ENCODE measurements at places on chromosomes 6 and 20.

- no peak for DNase-seq
These were observed 90.4 kb downstream of the SLC2A10 start for GRCh38 chr20:46799781-46800408.

DNA sequence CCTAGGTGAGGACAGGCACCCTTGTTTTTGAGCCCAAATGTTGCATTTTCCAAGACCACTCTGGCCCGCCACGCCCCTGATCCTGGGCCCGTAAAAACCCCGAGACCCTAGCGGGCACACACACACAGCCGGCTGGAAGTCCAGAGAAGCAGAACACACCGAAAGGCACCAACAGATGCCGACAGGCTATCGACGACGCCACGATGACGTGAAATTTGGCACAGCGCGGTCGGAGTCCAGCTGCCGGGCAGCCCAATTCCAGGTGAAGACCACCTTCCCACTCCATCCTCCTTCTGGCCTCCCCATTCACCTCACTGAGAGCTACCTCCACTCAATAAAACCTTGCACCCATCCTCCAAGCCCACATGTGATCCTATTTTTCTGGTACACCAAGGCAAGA, 34.0 kb upstream of the PNPLA1 start:
- DNase-seq: no peak

DNA sequence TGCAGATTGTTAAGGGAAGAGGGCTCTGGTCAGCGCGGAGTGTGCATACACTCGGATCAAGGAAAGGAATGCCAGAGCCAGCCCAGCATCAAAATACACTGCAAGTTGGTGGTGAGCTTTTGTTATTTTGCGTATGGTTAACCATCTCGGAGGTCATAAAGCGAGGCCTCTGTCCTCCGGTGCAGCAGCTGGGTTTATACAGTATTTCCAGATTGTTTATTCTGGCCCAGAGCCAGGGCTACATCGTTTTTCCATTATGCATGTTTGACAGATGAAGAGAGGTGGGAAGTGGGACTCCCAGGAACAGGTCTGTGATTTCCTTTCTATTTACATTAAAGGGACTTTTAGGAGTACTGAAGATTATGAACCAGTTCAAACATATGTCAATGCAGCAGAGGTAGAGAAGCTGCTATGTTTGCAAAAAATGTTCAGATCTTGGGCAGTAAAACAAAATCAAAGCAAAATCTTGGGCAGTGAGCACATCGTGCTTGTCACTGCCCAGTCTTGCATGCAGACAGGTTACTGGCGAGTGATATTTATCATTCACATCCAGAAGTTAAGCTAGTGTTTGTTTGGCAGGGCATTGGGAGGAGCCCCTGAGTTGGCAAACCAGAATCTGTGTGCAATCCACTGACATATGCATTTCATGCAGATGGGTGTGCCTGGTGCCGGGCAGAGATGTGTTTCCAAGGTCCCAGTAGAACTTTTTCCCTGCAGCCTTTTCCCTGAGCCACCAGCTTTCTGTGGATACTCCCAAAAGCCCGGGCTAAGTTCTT, 256.3 kb upstream of the TAB2 start:
- DNase-seq: peak; percentile 45

GRCh38 chr20:45112754-45113153, 2.2 kb downstream of the WFDC5 start:
- DNase-seq: no peak

GRCh38 chr20:41001497-41001896, 27.1 kb upstream of the TOP1 start:
- no peak for DNase-seq

DNA sequence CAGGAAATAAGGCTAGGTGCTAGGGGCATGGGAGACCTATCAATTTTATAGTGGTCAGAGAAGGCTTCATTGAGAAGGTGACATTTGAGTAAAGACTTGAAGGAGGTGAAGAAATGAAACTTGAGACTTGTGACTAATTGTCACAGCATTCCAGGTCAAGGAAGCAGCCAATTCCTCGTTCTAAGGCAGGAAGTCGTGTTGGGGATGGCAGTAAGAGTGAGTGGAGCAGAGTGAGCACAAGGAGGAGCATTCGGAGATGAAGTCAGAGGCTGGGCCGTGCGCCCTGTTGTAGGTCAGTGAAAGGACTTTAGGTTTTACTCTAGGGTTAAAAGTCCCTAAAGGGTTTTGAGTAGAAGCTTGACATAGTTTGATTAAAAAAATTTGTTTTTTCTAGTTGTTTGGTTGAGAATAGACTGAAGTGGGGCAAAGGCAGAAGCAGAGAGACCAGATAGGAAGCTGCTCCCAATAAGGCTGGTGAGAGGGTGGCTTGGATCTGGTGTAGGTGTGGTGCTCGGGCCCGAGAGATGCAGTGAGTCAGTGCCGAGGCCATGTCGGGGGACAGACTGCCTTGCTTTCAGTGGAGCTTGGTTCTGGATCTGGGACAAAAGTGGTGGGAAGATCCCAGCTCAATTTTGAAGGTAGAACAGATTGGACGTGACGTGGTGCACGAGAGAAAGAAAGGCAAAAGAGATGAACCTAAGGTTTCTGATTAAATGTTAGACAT, 2.6 kb upstream of the RSPH3 start:
- no peak for DNase-seq

GRCh38 chr6:33995309-33996119, 150.4 kb downstream of the GRM4 start:
- no peak for DNase-seq

DNA sequence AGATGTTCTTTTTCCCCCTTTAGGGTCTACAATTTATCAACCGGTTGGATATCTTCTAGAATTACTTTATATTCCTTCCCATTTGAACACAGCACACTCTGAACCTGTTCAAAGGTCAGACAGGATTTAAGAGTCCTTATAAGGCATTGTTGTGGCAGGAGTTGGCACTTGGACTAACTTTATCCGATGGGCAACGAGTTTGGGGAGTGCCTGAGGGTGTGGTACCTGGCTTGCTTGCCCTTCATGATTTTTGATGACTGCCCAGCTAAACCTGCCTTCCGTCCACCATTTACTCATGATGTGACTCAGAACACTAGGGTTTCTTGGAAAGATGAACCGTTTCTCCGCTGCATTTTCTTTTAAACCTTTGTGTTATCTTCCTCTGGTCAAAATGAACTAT, 285.2 kb downstream of the FOXC1 start:
- DNase-seq: no peak

- DNase-seq: no peak
These were observed 119.0 kb downstream of the ISM1 start for GRCh38 chr20:13340088-13340487.

DNA sequence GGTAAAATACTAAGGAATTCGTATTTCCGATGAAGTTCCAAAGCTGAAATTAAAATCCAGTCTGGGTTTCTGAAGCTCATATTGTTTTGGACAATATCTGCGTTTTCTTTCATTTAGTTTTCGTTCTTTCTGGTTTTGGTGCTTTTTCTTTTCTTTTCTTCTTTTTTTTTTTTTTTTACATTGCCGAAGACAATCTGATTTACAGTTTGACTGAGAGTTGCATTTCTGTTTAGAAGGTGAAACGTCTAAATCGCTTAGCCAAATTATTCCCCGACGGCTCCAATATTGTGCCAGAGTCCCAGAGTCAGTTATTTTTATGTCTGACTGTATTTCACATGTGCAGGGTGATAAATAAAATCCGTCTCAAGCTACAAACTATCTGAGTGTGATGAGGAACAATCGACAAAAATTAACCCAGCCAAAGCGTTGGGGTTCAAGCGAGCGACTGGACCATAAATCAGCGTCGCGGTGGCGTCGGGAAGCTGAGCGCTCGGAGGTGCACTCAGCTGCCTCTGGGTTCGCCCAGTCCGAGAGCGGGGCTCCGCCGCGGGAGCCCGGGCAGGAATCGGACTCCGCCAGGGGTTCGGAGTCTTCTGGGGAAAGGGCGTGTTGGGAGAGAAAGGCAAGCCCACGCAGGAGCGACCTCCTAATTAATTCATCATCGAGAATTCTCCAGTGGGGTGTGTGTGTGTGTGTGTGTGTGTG, 8.2 kb upstream of the TBX18 start:
- no peak for DNase-seq

DNA sequence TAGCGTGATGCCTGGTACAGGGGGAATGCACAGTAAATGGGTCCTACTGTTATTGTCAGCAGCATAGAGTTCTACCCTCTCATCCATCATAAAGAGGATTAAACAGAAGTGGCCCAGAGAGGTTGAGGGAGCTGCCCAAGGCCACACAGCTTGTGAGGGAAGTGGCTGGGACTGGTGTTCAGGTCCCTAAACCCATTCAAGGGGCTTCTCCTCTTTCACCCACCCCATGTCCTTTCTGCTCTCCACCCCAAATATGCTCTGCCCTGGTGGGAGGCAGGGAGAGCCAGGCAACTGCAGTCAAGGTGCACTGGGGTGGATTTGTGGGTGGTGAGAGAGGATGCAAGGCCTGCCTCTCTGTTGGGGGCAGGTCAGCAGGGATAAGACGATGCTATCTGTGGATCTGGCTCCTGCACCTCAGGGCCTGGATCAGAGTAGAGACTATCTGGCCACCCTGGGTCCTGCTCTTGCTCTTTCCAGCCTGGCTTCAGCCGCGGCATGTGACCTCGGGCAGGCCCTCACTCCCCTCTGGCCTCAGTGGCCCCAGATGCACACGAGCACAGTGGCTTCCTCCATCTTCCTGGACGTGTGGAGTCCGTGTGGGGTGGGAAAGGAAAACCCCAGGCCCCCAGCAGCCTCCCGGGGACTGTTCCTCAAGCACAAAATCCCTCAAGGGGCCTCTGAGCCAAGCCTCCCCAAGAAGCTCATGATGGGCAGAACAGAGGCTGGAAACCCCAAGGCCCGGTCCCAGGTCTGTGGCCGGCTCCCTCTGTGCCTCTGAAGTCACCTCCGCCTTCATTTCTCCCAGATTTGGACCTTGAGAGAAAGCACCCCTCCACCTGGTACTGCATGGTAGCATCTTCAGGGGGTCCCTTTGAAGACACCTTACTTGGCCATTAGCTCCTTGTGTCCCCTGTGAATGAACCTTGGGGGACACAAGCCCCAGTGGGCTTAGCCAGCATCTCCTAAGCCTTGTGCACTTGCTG, 3.4 kb upstream of the BPIFB6 start:
- DNase-seq: no peak

GRCh38 chr6:41634657-41635056, 3.6 kb upstream of the MDFI start:
- DNase-seq: no peak

DNA sequence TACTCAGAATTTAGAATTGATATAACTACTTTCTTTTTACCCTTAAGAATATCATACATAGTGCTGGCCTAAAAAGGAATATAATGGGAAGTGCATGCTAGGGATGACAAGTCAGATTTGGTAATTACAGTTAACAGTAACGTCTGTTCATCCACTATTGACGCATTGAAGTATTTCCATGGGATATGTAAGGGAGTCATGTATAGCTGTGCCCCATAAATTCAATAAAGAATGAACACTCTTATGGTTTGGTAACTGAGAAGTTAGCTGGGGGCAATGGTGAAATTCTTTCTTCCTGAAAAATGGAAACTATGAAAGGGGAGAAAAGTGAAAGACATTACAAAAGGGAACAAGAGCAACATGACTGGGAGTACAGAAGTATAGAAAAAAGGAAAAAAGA, 2.6 kb upstream of the COL19A1 start:
- DNase-seq: no peak

- DNase-seq: no peak
These were observed 195.5 kb downstream of the JARID2 start for GRCh38 chr6:15441215-15441868.

DNA sequence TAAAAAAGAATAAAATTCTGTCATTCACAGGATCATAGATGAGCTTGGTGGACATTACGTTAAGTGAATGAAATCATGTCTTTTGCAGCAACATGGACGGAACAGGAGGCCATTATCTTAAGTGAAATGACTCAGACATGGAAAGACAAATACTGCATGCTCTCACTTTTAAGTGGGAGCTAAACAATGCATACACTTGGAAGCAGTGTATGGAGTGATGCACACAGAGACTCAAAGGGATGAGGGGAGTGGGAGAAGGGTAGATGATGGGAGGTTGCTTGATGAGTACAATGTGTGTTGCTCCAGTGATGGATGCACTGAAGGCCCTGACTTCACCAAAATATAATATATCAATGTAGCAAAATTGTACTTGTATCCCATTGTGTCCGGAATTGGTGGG, 293.4 kb downstream of the CD109 start:
- no peak for DNase-seq

DNA sequence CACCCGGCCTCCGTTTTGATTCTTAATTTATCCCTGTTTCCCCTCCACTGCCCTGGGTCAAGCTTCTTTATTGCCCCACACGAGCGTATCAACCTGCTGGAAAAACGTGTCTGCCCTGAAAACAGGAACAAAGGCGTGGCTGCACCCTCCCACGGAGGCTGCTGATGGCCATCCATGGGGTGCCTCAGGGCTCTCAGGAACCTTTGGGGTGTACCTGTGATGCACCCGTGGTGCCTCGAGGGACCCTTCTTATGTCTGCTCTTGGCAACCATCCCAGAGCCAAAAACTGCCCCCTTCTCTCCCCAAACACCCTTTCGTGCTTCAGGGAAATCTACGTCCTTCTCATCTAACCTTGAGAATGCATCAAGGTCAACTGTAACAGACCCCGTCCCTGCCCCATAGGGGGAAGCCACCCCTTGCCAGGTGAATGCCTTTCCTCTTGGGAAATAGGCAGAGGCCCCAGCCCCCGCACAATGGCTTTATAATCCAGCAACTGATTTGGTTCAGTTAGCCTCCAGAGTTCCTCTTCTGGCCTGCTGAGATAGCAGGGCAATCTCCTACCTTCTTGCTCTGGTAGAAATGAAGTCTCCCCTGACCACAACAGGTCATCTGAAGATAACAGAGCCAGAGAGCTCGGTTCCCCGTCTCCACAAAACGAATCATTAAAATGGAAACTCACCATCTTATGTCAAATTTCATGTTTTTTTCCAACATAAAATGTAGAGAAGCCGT, 29.4 kb downstream of the PSMG4 start:
- DNase-seq: no peak

GRCh38 chr20:40943591-40943990, 85.0 kb upstream of the TOP1 start:
- no peak for DNase-seq

GRCh38 chr6:36737043-36737785, 39.6 kb downstream of the RAB44 start:
- no peak for DNase-seq
